ENCODE measurements at places on chromosomes 2 and 18. TPM values are rescaled to one million over a fixed set of nuclear protein-coding genes. Genes with fewer than 3 reads are reported as not detected.

GRCh38 chr2:45886171-45886663 is 234.7 kb downstream of the PRKCE start:
- DNase-seq = no peak

- no peak for DNase-seq
Observed at GRCh38 chr18:67179726-67180125, 336.8 kb downstream of the DSEL start.

Gene ITGB6
- total RNA-seq = not detected

Gene CAPN14
- total RNA-seq = 0.31 TPM

Gene MYO7B
- total RNA-seq = not detected
